ENCODE measurements at places on chromosomes 2 and 18. TPM values are rescaled to one million over a fixed set of nuclear protein-coding genes. Genes with fewer than 3 reads are reported as not detected.

The DUSP11 gene
- total RNA-seq: 15.3 TPM

The G6PC2 gene
- total RNA-seq: not detected

The ALLC gene
- total RNA-seq: not detected

The AKAIN1 gene
- total RNA-seq: not detected

The MEMO1 gene
- 41.9 TPM for total RNA-seq

The ACVR1C gene
- total RNA-seq: 0.46 TPM

The GNLY gene
- total RNA-seq: 36.1 TPM

The ANKRD44 gene
- 1.8 TPM for total RNA-seq

The HTR2B gene
- total RNA-seq: not detected
